ENCODE measurements at places on chromosomes 7 and 10.

DNA sequence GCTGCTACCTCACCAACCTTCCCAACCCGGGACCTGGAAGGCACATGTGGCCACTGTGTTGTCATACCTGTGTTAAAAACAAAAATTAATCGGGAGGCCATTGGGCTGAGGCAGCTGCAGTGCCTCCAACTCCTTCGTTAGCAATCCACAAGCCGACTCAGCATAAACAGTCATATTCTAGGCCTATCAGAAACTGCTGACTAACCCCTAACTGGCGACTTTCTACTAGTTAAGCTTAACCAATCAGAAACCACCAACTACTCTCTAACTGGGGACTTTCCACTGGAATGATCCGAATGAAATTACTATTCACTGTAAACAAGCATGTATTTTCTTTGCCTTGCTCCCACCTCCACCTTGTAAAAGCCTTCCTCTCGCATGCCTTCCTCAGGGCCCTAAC lies 14.1 kb upstream of the TMEM72 start:
- no peak for DNase-seq

- no peak for DNase-seq
Measured at GRCh38 chr7:130232209-130232608, 24.5 kb downstream of the SSMEM1 start.

DNA sequence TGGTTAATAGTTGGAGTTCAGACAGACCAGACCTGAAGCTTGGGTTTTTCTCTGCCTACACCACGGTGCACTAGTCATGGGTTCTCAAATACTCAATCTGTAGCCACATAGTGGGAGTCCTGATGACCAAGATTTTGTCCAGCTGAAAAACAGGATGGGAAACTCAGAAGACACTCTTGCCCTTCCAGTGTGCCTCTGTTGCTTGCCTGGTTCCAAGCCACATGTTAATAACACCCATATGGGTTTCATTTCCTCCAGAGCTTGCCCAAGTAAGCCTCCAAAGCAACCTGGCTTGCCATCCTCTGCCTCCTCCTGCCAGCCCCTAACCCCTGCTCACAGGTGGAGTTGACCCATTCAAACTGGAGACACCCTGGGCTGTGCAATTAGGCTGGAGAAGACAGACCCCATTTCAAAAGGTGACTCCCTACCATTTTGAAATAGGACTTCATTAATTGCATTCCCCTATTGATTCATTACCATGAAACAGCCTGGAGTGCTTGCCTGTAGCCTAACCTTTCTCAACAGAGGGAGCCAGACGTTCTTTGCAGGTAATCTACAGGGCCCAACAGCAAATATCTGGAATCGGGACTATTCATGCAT lies 108.0 kb upstream of the HABP2 start:
- DNase-seq = no peak

GRCh38 chr7:138556771-138557484 lies 96.9 kb downstream of the TRIM24 start:
- DNase-seq = no peak

GRCh38 chr7:12323415-12323814 lies 80.2 kb downstream of the VWDE start:
- no peak for DNase-seq

DNA sequence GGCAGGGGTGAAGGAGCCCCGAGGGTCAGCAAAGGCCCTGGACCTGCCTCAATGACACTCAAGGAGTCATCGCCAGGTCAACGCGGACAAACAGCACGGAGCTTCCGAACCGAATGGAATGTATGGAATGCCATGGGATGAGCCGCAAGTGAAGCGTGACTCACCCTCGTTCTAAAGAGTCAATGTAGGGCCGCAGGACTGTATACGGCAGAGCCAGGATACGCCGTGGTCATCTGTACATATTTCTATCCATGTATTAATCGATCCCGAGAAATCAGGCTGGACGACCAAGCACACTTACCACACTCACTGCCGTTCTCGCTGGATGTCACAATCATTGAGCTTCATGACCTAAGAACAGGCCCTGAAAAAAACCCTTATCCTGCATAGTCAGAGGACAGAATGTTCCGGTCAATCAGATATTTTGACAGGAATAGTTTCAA lies 4.3 kb downstream of the SNX8 start:
- DNase-seq = no peak

All from NCI-H1930 (cell line).